GM19239 (cell line): ENCODE measurements at places on chromosomes 1 and 21.

- no peak for DNase-seq
Observed at GRCh38 chr1:2019172-2019543, at the start of gene GABRD. Gene GABRD (plus strand): TSS chr1:2019345. CDS start chr1:2019424, 79 bp downstream.

DNA sequence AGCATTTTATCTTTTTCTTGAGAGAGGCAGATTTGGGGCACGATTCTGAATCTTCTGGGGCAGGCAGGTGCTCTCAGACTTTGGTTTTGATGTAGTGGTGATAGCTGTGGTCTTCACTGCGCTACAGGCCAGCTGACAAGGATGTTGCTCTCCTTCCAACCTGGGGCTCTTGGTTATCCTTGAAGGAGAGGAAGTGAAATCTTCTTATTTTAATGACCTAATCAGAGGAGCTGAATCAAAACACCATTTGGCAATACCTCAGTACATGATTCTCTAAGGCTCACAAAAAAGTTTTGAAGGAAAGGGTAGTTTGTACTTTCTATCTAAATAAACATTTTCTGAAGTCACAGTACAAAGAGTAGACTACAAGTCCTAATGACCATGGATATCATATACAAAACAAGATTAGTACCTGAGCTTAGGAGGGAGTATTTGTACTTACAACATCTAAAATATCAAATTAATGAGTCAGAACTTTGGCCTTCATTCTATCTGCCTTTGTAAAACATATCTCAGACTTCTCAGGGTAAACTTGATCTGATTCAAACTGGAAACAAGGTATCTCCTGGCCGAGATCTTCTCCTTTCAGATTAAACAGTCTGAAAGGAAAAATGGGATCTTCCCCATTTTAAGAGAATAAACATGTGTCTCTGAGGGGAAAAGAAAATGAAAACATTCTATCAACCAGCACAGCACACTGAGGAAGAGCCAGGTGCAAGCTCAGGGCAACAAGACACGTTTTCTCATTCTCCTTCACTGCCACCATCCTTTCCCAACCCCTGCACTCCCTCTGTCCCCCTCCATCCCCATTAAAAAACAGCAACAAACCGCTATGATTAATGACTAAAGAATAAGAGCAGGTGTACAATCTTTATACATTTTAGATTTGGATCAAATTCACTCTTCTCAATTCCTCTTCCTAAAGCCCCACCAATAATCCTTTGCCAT, 69.2 kb downstream of the SH3GLB1 start:
- no peak for DNase-seq

DNA sequence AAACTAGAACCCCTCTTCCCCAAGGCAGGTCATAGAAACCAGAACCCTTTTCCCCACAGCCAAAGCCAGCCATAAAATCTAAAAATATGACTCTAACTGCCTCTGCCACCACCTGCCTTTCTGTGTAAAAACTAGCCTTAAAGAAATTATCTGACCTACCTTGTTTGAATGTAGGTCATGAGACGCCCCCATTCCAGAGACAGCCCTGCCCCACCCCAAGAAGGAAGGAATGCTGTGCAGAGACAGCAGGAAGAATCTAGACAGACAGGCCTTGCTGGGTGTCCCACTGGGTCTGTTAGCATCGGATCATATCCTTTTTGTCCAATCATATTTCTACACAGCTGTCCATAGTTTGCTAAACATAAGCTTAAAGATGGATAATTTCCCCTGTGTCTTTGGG, 128.4 kb upstream of the RAB4A start:
- DNase-seq, result no peak

DNA sequence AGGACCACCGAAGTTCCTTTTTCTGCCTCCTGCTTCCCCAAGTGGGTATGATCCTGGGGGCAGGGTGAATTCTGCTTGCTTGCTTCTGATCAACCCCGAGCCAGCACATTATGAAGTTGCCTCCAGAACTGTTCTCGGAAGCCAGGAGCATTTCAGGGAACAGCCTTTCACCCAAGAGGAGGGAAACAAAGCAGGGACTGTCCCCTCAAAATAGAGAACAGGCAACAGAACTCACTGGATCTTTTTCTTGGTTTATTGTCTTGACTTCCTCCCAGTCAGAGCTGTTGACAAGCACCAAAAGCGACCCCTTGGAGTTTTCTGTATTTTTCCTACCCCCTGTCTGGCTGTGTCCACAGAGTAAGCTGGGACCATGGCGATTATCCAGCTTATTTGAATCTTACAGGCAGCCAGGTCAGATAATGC, 258.3 kb upstream of the SGIP1 start:
- DNase-seq, result no peak

DNA sequence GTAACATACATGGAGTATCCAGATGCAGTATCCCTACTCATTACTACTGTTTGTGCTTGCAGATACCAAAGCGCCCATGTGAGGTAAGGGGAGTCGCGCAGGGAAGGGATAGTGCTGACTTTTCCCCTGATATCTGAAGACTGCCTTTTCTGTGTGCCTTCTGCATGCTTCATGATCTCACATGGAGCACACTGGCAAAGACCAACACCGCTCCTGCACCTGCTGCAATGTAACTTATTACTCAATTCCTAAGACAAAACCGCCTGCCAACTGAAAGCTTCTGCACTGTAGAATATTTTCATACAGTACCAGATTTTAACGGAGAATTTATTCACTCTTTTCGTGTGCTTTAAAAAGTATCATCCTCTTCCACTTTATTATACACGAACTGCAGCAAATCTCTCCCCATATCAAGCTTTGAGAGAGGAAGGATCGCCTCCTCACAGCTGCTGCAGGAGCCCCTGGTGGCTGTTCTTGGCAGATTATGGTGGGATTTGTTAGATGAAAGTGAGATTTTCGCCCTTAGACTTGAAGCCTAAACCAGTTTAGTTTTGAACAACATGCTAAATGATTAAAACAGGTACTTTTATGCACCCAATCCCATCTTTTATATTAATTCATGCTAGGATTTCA, 99.1 kb downstream of the PTPN14 start:
- DNase-seq, result no peak
